AG04450 (cell line): ENCODE measurements at places on chromosomes 16 and 17.

DNA sequence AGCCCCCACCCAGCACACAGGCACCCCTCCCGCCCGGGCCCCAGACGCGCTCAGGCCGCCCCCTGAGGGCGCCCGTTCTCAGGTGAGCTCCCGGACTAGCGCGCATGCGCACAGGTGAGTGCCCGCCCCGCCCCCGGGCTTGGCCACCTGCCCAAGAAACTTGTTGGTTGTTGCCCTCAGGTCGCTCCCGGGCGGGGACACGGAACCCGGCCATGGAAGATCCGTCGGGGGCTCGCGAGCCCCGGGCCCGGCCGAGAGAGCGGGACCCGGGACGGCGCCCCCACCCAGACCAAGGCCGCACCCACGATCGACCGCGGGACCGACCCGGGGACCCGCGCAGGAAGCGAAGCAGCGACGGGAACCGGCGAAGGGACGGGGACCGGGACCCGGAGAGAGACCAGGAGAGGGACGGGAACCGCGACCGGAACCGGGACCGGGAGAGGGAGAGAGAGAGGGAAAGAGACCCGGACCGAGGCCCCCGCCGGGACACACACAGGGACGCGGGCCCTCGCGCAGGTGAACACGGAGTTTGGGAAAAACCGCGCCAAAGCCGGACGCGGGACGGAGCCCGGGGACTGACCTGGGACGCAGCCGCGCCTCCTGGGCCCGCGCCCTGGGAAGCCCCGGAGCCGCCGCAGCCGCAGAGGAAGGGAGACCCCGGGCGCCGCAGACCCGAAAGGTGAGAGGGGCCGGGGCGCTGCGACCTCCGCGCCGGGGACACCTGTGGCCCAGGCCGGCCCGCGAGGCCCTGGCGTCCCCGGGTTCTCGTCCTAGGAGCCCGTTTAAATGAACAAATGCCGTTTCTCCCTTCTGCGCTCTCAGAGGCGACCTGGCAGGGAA lies at the start of gene MARVELD3:
Gene MARVELD3 (plus strand): TSS at position 167 of the 840 bp plus-strand sequence. CDS start 46 bp downstream, at position 213.
- DNase-seq: no peak

- no peak for DNase-seq
Measured at GRCh38 chr16:87501117-87501516, 8.3 kb upstream of the ZCCHC14 start.

- no peak for DNase-seq
Measured at GRCh38 chr16:4323071-4323844, 7.4 kb downstream of the GLIS2 start.

DNA sequence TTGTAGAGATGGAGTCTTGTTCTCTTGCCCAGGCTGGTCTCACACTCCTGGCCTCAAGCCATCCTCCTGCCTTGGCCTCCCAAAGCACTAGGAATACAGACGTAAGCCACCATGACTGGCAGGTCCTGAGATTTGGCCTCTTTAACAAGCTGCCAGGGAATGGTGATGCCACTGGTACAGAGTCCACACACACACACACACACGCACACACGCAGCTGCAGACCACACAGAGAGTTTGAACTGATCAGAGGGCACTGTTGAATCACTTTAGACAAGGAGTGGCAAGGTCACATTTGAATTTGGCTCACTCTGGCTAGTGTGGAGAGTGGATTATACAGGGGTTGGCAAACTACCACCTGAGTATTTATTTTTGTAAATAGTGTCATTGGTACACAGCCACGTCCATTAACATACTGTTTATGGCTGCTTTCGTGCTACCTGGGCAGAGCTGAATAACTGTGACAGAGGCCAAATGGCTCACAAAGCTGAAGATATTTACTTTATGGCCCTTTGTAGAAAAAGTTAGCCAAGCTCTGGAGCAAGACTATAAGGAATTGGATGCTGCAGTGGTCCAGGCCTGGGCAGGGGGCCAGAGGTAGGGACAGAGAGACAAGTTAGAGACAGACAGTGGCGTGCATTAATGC lies 9.9 kb downstream of the ITPRIPL2 start:
- no peak for DNase-seq

DNA sequence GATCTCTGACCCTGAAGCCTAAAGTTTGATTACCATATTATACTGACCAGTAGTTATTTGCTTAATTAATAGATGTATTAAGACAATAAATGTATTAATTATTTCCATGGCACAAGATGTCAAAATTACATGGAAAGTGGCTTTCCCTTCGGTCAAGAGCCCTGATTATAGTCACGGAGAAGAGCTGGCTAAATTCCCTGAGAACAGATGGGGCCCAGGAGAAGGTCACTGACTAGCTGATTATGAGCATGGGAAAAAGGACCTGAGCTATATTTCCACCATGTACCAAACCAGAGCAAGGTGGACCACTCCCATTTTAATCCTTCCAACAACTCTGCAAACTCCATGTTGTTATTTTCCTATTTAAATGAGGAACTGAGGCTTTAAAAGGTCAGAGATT lies 12.9 kb upstream of the MYO18A start:
- DNase-seq: no peak

DNA sequence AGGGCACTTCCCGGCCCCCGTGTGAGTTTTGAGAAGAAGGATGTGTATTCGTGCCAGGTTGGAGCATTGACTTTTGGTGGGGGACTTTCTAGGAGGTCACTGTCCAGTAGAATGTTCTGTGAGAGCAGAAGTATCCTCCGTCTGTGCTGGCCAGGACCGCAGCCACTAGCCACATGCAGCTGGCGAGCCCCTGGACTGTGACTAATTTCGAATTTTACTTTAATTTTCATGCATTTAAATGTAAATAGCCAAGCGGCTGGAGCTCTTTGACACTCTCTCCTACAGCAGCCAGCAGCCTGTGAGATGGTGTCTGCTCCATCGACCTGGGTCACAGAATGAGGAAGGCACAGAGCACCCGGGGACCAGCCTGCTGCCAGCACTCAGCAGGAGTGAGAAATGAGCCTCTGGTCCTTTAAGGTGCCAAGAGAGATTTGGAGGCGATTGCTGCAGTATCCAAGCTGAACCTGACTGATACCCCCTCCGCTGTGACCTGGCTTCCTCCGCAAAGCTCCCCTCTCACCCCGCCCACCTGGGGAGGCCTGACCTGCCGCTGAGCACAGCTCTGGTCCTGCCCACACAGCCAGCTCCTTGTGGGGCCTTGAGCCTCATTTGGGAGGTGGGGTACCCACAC lies 7.8 kb downstream of the ATP2A3 start:
- DNase-seq: no peak

- no peak for DNase-seq
Measured at GRCh38 chr16:534856-535445, 7.4 kb downstream of the CAPN15 start.

- DNase-seq: no peak
Measured at GRCh38 chr17:1621273-1621954, 7.2 kb downstream of the SLC43A2 start.

GRCh38 chr17:7156342-7156940 lies 22.7 kb downstream of the ASGR1 start:
- DNase-seq: no peak

- DNase-seq: no peak
Measured at GRCh38 chr16:14465799-14466198, 164.3 kb downstream of the PARN start.

DNA sequence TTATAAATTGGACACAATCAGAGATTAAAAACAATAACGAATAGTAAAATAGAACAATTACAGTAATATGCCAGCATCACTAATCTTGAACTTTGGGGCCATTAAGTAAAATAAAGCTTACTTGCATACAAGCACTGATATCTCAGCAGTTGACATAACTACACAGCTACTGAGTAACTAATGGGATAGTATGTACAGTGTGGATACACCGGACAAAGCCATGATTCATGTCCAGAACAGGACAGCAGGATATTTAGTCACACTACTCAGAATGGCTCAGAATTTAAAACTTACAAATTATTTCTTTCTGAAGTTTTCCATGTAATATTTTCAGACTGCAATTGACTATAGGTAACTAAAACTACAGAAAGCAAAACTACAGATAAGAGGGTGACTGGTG lies 427.5 kb downstream of the CDH13 start:
- no peak for DNase-seq

GRCh38 chr17:52732841-52733240 lies 574.3 kb upstream of the CA10 start:
- DNase-seq: no peak

- DNase-seq: no peak
Measured at GRCh38 chr17:81396722-81397313, 1.6 kb downstream of the BAHCC1 start.

GRCh38 chr16:445566-445965 lies 20.1 kb downstream of the RAB11FIP3 start:
- no peak for DNase-seq

DNA sequence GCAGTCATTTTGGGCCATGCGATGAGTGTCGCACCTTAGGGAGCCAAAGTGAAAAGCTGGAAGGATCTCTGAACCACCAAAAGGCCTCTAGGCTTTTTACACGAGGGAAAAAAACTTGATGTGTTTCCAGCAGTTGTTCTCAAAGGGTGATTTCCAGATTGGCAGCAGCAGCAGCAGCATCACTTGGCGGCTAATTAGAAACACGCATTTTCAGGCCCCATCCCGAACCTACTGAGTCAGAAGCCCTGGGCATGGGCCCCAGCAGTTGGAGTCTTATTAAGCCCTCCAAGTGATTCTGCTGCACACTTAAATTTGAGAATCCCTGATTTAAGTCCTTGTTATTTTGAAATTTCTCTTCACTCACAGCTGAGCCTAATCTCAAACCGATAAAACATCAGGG lies 25.3 kb upstream of the PYY start:
- no peak for DNase-seq

- DNase-seq: no peak
Measured at GRCh38 chr16:74725651-74726455, 25.2 kb upstream of the MLKL start.

DNA sequence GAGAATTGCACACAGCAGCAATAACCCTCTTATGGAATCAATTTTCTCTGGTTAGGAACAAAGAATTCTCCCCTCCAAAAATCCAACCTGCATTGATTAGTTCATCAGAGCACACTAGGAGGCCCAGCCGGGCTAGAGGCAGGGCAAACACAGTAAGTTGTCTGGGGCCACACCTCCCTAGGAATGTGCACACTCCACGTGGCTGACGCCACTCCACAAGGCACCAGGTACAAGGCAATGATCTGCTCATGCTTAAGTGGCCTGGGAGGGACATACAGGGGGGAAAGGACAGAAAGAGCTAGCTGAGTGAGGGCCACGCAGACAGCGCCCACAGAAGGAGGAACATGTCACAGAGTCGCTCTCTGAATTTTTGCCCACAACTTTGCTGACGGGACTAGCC lies 107.6 kb downstream of the SLC39A11 start:
- no peak for DNase-seq

GRCh38 chr16:9151074-9151473 lies 59.6 kb downstream of the HAPSTR1 start:
- no peak for DNase-seq

DNA sequence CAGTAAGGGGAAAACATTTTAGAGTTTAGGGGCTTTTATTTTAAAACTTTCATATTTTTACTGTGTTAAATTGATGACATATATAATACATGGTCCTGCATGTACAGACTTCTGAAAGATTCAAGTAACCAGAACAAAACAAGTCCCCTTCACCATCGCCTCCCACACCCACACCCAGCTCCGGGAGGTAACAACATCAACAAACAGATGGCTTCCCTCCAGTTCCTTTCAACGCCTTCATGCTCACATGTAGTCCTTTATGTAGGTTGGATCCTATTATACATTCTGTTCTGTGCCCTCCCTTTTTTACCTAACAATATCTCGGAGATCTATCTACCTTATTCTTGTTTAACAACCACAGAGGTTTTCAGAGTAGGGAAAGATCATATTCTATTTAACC lies 30.5 kb downstream of the GINS3 start:
- no peak for DNase-seq

DNA sequence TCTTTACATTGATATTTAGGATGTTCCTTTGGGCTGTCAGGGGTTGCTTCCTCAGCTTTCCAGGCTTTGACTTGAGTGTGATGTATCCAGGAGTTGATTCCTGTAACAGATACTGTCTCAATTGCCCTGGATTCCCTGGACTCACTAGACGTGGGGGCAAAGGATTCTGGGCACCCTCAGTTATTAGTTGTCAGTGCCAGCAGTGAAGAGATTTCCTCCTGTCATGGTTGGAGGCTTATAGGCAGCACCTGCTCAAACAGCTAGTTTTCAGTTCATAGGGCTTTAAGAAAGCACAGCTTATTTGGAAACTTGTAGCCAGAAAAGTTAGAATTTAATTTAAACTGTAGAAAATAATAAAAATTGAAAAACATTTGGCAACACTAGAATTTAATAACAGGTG lies 9.5 kb upstream of the B4GALNT2 start:
- no peak for DNase-seq

GRCh38 chr17:80980397-80981061 lies 11.1 kb upstream of the CHMP6 start:
- DNase-seq: no peak

DNA sequence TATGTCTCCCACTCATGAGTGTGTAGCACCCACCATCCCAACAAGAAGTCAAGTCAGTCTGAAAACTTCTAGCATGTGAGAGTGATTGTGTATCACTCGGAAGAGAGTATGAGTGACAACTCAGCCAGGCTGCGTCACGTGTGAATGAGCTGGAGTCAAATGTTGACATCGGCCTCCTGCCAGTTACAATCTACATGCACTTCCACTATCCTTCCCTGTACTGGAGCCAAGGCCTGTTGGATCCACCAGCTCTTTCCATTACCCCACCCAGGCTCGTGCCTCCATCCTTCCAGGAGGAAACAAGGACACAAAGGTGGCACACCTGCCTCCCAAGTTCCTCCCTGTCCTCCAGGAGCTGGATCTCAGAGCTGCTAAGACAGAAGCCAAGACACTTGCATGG lies 64.5 kb downstream of the ASIC2 start:
- no peak for DNase-seq

- peak; percentile 87 for DNase-seq
Measured at GRCh38 chr16:85390511-85391174, 222.5 kb upstream of the GSE1 start.

DNA sequence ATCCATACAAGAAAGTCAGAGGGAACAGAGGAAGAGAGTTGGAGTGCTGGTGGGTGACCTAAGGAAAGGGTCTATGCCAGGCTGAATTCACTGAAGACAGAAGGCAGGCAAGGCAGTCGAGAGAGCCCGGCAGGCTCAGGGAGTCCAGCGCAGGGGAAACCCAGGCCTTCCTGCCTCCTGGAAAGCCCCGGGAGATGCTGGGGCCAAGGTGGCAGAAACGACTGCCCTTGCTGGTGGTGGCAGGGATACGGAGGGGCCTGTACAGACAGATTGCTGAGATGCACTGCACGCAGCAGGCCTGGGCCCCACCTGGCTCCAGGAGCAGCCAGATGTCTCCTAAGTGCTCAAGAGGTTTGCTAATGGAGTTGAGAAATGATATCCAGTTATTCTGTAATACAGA lies 59.8 kb downstream of the GTF3C1 start:
- no peak for DNase-seq

DNA sequence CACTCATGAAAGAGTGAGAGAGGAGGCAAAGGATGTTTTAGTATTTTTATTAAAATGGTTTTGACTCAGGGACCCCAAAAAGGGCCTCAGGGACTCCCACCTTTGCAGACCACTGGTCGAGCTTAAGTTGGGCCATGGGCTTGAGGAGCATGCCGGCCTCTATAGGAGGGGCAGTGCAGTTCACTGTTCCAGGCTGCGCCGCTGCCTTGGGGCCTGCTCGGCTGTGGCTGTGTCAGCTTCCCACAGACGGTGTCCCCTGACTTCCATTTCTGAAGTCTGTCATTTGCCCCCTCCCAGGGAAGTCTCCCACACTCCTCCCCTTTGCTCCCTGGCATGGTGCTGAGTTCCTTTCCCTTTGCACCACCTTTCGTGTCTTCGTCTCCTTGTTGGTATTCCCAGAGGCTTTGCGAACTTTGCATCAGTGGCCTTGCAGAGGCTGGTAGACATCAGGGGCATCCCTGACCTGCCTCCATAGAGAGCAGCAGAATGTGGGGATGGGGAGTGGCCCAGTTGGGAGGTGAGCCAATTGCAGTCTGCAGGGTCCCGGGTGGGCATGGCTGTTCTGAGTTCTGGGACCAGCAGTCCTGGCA lies 17.1 kb downstream of the MPRIP start:
- DNase-seq: no peak
